NCI-H2081 (cell line): ENCODE measurements at places on chromosomes 5 and 9.

DNA sequence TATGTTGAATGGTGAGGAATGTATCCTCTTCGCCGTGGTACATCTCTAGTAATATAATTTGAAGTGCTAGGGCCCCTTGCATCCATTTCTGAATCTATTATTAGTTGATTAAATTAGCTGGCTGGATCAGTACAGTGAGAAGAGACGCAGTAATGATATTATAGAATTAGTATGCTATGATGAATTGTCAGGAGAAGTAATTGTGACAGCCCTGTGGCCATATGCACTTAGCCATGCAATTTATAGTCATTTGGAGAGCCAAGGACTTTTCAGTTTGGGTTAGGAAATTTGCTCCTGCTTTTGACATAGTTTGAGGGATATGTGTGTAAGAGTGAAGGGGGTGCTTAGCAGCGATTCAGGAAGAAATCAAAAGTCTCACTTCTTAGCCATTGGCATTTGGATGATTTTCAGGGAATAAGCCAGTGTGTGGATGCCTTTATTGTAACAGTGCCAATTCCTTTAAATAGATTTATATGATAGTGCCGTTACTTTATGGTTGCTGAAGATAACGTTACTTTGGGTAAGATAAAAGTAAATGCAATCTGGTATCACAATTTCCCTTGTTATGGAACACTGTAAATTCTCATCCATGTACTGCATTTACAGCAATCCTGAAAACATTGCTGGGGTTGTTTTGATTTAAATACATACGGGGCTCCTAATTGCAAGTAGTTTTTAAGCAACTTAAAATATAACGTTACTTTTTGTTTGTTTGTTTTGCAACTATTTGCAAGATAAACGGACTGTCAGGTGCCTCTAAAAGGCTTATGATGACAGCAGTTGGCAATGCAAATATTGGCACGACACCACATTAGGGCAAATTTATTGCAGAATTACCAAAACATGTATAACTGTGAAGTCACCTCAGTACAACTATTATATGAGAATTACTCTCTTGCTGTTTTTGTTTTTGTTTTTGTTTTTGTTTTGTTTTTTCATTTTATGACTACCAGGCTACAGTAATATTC, 875.4 kb upstream of the WWC1 start:
- DNase-seq = no peak

GRCh38 chr9:73180403-73180802, 28.7 kb downstream of the ANXA1 start:
- DNase-seq = no peak

DNA sequence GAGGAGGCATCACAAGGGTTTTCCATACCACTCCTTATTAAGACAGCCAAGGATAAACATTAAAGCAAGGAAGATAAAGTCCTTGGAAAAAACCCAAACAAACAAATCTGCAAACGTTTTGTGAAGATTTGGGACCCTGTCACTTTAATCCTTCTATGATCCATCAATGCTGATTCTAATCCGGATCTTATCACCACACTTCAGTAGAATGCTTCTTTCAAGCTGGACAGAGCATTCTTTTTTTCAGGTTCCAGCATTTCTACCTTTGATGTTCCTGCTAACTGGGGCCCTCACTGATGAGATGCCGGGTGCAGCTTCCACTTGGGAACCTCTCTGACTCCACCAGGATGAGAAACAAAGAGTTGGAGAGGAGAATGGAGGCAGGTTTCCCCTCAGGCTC, 132.8 kb upstream of the SHB start:
- no peak for DNase-seq

- no peak for DNase-seq
These were observed 687.8 kb downstream of the SLCO4C1 start for GRCh38 chr5:101608322-101608721.

DNA sequence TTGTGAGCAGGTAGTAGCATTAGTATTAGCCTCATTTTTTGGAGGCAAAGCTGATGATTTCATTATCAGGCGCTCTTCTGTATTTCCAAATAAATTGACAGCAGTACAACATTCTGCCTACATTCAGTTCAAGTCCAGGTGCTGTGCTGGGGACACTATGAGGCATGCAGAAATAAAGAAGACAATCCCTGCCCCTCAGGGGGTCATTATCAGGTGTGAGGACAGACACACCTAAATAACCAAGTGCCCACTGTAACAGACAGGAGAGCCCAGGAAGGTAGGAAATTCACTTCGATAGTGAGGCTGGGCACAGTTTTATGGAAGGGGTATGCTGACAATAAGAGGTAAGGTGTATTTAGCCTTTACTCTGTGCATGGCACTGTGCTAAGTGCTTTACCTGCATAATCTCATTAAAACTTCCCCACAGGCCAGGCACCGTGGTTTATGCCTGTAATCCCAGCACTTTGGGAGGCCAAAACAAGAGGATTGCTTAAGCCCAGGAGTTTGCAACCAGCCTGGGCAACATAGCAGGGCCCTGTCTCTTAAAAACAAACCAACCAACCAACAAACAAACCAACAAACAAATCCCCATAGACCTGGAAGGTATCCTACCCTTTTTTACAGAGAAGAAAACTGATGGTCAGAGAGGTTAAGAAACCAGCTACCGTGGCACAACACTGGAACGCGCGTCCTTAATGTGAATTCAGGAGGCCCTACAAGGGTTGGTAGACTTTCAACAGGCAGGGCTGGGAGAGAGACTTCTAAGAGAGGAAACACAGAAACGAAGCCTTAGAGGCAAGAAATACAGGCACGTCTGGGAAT, 17.5 kb upstream of the GPX3 start:
- no peak for DNase-seq

DNA sequence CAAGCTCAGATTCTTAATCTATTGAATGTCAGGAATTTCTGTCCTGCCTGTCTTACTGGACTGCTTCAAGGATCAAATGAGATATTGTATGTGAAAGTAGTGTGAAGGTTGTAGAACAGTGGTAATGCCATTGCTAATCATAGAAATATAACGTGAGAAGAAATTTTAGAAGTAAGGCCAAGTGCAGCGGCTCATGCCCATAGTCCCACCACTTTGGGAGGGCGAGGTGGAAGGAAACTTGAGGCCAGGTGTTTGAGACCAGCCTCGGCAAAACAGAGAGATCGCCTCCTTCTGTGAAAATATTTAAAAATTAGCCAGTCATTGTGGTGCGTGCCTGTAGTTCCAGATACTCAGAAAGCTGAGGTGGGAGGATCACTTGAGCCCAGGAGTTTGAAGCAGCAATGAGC, 5.1 kb upstream of the HSPA5 start:
- DNase-seq = no peak

DNA sequence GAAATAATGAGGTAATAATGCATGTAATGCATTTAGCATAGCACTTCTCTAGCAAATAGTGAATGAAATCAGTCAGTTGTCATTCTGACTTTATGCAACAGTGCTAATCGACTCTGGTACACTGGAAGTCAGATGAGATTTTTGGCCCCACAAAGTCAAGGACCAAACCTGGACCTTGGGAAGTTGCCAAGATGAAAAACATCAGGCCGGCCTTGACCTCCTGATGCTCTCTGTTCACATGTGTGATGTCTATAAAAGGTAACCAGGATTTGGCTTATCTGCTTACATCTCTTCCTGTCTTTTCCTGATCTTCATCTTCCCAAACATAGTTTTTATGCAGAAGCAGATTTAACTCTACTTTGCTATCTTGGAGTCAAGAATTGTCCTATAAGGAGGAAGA, 39.5 kb downstream of the SLC22A5 start:
- no peak for DNase-seq

GRCh38 chr5:175556794-175557193, 78.4 kb downstream of the SFXN1 start:
- DNase-seq = no peak

DNA sequence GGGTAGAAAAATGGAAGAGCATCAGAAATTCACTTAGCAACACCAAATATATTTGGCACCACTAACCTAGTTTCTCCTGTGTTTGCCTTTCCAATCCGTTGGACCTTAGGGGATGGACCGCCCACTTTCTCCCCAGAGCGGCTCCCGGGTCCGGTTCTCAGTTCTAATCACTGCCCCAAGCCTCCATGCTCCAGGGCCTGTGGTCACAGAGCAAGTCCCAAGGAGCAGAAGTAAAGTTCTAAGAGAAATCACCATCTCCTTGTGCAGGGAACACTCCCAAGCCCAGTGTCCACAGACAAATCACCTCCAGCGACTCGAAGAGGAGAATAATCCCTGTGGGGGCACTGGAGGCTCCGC, 728 bp upstream of the SLC1A1 start:
- DNase-seq = no peak

GRCh38 chr5:123571927-123572326, 60.0 kb downstream of the CSNK1G3 start:
- no peak for DNase-seq

DNA sequence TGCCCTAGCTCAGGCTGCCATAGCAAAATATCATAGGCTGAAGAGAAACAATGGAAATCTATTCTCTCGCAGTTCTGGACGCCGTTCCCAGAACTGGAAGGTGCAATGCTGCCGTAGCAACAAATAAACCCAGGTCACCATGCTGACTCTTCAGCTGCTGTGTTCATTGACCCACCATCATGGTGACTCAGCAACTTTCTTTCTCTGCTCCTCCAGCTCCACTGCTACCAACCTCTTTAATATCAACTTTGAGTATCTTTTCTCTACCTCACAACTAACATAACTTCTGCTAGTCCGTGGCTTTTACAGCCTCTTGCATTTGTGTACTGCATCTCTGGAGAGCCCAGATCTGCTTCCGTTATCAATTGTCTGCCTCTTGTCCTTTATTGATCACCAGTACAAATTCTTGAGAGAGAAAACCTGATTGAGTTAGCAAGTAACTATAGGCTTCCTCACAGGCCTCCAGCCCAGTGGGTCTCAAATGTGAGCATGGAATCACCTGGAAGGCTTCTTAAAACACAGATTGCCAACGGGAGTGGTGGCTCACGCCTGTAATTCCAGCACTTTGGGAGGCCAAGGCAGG, 47.3 kb upstream of the SLC30A5 start:
- peak; percentile 13 for DNase-seq

GRCh38 chr9:137233143-137233980, 2.7 kb downstream of the SLC34A3 start:
- no peak for DNase-seq

GRCh38 chr5:145697251-145697990, 137.7 kb downstream of the PRELID2 start:
- no peak for DNase-seq

DNA sequence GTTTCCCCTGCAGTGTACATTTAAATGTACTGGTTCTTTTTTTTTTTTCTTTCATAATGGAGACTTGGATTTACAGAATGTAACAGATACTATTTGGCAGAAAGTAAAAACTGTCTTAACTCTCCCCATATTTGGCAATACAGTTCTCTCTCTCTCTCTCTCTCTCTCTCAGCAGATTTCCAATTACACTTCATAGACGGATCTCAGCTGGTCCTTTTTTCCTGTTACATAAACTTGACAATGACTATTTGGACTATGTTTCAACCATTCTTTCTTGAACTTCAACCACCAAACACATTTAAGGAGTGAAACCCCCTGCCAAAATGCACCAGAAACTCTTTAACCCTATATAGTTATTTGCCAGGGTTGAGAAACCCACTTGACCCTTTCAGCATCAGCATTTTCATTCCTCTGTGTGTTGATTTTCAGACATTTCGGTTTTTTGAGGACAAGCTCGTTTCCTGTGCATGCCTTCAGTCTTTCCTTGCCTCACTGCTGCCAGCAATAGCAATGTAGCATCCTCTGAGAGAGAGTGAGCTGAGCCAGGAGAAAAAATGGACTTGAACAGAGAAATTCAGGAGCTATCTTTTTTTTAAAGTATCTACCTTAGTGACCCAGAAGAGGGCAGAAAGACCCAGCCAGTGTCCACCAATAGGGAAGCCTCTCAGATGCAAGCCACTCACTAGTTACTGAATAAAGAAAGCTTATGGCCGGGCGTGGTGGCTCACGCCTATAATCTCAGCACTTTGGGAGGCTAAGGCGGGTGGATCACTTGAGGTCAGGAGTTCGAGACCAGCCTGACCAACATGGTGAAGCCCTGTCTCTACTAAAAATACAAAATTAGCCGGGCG, 26.0 kb upstream of the GNA14 start:
- no peak for DNase-seq

DNA sequence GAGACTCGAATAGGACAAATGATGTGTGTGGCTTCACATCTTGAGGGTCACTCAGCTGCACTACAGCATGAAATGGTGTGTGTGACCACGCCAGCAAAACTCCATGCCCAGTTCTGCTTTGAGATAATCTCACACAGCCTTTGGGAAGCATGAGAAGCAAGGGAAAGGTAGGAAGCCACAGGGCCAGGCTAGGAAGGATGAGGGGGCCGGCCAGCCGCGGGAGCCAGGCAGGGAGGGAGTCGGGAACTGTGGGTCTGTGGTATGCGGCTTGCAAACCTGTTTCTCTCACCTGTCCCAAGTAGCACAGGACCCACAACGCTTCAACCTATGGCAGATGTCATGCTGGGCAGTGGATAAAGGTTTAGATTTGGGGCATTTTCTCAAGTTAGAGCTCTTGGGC, 142.0 kb downstream of the HSPA4 start:
- no peak for DNase-seq

- DNase-seq = peak; percentile 41
These were observed 2.0 kb downstream of the IER5L start for GRCh38 chr9:129175825-129176633.
